ENCODE measurements at places on chromosomes 4 and X.

DNA sequence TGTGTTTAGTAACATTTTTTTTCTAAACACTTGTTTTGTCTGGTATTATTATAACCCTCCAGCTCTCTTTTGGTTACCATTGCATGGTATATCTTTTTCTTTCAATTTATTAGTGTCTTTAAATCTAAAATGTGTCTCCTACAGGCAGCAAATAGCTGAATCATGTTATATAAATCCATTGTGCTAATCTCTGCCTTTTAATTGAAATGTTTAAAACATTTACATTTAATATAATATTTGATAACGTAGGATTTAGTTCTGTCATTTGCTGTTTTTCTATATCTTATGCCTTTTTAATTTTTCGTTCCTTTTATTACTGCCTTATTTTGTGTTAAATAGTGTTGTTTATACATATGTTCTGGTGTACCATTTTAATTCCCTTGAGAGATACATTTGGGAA, 17.1 kb upstream of the CCDC110 start:
- DNase-seq, result no peak

DNA sequence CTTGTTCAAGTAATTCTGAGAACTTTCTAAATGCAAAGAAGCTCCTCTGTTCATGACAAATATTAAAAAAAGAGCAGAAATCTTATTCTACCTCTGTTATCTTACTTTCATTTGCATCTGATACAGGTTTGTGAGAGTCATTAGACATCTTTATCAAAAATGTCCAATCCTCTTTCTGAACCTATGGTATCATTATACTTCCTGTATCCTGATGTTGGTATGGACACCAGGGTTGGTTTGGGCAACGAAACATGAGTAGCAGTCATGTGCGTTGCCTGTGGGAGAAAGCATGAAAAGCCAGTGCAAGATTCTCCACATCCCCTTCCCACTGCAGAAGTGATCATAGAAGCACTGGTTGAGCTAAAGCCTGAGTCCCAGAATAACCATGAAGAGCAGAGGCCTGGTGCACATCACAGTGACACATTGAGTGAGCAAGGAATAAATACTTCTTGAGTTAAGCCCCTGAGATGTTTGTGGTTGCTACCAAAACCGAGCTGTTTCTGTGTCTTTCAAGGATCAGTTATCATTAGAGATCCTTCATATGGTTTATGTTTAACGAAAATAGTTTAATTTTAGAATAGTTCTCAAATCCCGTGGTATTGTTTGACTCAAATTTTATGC, 197.2 kb downstream of the BANK1 start:
- DNase-seq, result no peak

DNA sequence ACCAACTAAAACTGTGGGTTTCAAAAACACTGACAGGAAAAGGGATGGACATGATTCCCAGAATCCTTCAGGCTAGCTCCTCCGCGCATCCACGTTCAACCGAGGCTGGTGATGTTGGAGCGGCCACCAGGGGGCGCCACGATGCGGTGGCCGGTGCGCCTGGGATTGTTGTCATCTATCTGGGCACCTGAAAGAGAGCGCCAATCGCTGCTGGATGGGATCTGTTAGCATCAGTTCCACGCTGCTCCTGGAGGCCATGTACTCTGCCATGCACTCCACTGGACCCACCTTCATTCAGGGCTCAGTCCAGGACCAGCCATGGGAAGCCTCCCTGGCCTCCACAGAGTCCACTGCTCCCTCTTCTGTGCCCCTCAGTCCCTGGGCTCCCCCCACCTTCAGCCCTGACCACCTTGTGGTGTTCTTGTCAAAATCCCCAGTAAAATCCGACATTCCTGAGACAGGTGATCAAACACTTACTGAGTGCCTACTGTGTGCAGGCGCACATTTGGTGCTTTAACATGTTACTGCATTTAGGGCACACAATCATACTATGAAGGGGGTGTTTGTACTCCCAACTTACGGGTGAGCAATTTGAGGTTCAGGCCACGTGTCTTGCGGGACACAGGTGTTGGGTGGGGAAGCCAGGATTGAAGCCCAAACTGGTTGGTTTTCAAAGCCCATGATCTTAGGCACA, 71.1 kb downstream of the CRMP1 start:
- no peak for DNase-seq

GRCh38 chrX:111124418-111124817, 28.4 kb downstream of the PAK3 start:
- DNase-seq, result no peak

DNA sequence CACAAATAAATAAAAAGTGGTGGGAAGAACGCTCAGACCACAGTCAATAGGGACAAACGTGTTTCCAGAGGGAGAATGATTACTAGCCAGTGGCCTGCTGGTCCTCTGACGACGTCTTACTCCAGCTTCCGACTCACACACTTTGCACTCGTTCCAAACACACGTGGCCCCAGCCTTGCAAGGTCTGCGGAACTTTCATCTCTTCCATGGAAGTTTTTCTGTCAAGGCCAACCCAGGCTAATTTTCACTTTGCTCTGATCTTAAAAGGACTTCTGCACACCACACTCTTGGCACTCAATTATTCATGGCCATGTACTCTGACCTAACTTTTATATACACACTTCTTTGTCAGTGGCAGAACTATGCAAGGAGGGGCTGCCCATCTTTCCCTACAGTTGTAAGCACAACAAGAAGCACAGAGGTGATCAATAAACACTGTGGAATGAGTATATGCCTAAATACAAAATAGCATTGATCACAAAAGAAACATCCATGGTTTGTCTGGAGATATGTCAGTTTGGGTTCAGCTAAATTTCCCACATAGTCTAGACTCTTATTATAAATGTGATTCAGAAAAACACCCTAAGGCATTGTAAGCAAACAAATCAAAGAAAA, 69.4 kb downstream of the STX18 start:
- DNase-seq, result no peak

DNA sequence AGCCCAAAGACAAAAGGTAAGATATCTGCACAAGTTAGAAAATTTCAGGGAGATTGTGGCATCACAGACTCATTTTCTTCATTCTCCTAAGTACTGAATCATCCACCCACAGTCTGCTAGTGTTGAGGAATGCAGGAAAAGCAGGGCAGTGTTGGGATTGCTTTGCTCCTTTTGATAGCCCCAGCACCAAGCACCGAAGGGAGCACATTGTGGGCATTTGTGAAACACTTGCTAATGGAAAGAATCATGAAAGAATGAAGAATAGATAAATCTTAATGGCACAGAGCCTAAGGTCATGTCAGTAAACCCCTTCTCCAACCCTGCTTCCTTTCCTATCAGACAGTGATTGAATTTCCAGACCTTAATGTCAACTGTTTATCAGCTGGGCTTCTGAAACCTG, 103.1 kb upstream of the GPRIN3 start:
- peak; percentile 31 for DNase-seq

DNA sequence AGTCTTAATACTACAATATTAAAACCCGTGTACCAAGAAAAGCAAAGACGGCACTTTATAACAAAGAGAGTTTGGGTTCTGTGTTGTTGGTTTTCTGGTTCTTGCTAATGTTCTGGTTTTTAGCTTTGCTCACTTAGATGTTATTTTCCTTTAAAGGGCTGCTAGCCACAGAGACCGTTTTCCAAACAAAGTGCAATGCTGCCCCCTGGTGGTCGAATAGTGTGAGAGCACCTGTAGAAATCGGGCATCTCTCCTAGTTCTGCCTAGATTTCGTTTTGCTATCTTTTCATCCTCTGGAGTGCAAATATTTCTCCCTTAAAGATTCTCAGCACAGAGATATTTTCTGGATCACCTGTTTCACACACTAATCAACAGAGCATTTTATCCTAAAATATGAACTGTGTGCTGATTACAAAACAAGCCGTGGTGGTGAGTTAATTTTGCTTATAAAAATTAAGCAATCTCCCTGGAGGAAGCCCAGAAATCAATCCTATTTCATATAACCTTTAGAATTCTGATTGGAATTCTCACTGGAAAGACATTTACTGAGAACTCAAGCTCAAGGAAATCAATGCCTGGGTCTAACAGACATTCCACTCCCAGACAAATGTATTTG, 334.5 kb upstream of the NOCT start:
- peak; percentile 75 for DNase-seq

GRCh38 chrX:147737690-147738089, 174.0 kb upstream of the FMR1 start:
- peak; percentile 12 for DNase-seq

- DNase-seq, result no peak
Observed at GRCh38 chr4:75841641-75842520, 60.4 kb downstream of the PPEF2 start.

DNA sequence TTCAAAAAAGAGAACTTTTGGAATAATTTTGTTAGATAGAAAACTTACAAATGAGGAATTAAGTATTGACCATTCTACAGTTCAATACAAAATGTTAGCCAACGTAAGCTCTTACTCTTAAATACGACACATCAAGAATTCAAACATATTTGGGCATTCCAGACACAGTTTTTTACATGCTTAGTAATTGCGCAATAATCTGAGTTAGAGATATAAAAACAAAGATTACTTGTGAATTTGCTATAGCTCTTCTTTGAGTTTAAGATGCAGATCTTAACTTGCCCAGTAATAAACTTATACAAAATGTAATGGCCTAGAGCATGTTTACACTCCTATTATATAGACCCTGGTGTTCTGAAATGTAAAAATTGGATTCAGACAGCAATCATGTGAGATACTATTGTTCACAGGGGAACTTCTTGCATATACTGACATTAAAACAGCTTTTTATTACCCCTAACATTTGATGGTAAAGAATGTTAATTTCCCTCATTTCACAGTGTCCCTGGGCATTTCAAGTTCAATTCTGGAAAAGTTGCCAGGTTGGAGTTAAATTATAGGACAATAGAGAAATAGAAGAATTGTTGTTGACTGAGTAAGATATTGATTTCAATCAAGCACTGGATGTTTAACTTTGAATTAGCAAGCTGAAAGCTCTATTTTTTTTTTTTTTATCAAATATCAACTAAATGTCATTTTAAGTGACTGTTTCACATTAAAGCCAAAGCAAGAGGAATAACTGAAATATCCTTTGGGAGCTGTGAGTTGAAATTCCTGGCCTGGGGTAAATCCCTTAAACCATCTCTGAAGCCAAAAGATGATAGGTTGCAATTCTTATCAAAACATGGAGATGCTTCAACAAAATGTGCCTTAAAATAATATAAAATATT, 910 bp downstream of the HPGDS start:
- no peak for DNase-seq

DNA sequence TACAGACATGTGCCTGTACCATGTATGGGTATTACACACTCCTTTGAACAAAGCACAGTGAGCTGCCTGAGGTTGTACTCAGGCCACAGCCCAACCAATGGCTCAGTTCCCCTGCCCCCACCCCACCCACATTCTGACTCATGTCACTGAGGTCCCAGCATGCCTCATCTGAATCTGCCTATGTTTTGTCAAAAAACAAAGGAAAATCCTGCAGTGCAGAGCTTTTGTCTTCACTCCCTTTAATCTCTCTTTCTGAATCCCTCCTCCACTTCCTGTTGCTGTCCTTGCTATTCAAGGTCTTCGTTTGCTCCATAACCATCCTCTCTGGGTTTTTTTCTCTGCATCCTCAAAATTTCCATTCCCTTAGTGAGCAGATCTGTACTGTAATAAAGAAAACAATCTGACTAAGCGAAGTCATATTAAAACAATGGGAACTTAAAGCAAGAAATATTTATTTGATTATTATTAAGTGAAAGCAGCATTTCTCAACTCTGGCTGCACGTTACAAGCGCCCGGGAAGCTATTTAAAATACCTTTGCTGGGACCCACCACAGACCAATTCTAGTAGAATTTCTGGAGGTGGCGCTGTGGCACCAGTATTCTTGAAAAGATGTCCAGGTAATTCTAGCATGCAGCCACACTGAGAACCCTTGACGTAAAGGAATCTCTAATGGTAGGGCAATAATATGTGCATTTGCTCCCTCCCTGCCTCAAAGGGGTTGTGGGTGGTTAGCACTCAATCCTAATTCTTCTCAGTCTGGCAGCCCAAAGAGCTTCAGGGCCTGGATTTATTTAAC, 8.7 kb downstream of the GUCY2F start:
- DNase-seq, result peak; percentile 78

DNA sequence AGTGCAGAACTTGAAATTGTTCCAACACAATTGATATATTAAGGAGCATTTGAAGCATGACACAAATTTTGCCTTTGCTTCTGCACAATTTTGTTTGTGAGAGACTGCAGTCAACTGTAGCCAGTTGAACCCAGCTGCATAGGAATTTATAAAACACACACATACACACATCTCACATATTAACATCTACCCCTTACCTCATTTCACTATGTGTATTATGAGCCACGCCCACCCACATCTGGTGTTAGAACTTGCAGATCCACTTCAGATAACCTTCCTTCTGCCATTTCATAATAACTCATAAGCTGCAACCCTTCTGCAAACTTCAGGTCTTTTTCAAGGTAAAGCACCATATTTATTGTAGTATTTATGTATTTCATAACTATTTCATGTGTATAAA, 188.1 kb upstream of the WDFY3 start:
- no peak for DNase-seq

DNA sequence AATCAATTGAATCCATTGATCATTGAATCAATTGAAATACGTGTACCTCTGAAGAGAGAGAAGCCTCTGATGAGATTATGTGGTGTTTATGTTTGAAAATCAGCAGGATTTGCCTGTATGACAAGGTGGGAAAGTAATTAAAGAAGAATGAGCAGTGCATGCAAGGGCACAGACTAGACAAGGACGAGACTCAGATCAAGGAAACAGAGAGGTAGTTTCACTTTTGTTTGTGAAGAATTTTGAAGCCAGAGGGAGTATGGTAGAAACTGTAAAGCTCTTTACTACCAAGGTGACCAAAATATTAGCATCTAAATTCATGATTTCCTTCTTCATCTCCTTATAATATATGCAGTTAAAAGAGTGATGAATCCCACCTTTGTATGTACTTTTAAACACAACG, 1830.0 kb upstream of the IGFBP7 start:
- no peak for DNase-seq

GRCh38 chrX:10011261-10011931, 44.2 kb downstream of the CLDN34 start:
- DNase-seq, result peak; percentile 50

DNA sequence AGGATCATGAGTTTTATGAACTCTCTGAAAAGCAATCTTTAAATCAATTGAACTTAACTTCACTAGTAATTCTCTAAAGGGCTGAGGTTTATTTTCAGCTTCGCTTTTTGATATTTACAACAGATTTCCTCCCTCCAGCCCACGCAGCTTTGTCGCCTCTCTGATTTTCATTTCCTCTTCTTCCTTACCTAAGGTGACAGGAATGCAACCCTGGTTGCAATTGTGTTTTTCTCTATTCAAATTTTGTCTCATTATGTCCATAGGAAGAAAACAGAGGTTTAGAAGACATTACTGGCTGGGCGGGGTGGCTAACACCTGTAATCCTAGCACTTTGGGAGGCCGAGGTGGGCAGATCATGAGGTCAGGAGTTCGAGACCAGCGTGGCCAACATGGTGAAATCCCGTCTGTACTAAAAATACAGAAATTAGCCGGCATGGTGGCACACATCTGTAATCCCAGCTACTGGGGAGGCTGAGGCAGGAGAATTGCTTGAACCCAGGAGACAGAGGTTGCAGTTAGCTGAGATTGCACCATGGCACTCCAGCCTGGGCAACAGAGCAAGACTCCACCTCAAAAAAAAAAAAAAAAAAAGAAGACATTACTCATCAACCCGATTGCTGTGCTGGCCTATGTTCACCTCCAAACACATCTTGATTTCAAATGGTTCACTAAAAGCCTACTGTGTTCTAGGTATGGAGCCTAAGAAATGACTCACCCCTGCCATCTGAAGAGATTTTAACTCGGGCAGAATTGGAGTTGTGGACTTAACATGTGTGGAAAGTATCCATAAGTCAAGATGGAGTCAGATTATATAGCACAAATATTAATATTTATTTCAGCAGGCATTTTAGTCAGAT, 36.8 kb downstream of the VSIG4 start:
- no peak for DNase-seq

Measured in fibroblast of skin of right biceps (primary cell).